ENCODE measurements at places on chromosomes 12 and 14.

GRCh38 chr14:91419451-91419850 lies 1.8 kb upstream of the CCDC88C start:
- DNase-seq: no peak

GRCh38 chr12:117330441-117331113 lies 30.8 kb downstream of the NOS1 start:
- no peak for DNase-seq

GRCh38 chr14:99821519-99822508 lies 28.6 kb downstream of the EML1 start:
- DNase-seq: peak; percentile 33

DNA sequence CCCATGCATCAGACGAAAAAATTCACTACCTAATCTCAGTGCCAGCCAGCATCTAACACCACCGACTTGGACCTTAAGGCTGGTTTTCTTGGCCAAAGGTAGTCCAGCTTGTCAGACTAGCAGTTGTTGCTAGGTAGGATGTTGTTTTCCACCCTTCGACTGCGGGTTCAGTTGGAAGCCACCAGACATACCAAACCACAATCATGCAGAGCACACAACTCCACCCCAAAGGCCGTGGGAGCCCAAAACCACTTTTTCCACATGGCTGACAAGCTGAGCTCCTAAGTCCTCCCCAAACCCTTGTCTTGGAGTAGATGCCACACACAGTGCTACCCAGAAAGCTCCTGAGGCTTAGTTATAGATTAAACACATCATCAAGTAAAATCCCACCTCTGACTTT lies 46.8 kb downstream of the LRIG3 start:
- DNase-seq: no peak

- DNase-seq: no peak
Measured at GRCh38 chr12:8702159-8702558, 4.4 kb downstream of the RIMKLB start.

DNA sequence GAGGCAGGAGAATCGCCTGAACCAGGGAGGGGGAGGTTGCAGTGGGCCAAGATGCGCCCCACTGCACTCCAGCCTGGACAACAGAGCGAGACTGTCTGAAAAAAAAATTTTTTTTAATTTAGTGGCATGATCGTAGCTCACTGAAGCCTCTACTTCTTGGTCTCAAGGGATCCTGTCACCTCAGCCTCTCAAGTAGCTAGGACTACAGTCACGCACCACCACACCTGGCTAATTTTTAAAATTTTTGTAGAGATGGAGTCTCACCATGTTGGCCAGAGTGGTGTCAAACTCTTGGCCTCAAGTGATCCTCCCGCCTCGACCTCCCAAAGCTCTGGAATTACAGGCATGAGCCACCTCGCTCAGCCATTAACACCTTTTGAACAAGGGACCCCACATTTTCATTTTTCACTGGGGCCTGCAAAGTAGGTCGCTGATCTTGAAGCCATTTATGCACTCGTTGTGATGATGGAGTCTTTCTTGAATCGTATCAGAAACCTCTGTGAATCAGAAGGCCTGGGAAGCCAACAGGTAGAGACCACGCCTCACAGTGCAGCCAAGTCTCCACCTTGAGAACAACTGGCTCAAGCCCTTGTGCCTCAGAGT lies 5.9 kb downstream of the HCAR1 start:
- DNase-seq: no peak

- DNase-seq: peak; percentile 92
Measured at GRCh38 chr12:124774462-124775167, 89.0 kb downstream of the SCARB1 start.

DNA sequence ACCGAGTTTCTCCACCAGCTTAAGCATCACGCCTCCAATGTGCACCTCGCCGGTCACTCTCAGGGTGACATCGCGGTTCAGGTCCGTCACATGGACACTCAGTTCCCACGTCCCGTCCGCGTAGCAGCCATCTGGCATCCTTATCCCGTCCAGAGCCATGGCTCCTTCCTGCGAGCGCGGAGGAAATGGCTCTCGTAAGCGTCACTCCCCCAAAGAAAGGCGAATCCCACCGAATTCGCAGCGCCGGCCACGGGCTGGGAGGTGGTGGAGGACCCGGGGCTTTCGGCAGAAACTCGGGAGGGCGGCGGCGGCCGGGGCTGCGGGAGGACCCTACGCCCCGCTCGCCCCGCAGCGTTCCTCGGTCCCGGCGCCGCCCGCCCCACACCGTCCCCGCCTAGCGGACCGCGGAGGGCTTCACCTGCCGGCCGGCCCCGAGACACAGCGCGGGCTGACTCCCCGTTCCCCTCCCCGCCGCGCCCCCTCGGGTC lies 396 bp downstream of the FERMT2 start:
- DNase-seq: peak; percentile 32

GRCh38 chr14:52042371-52043289 lies 26.2 kb downstream of the NID2 start:
- DNase-seq: no peak

GRCh38 chr12:127459687-127460086 lies 807.3 kb upstream of the TMEM132C start:
- no peak for DNase-seq

DNA sequence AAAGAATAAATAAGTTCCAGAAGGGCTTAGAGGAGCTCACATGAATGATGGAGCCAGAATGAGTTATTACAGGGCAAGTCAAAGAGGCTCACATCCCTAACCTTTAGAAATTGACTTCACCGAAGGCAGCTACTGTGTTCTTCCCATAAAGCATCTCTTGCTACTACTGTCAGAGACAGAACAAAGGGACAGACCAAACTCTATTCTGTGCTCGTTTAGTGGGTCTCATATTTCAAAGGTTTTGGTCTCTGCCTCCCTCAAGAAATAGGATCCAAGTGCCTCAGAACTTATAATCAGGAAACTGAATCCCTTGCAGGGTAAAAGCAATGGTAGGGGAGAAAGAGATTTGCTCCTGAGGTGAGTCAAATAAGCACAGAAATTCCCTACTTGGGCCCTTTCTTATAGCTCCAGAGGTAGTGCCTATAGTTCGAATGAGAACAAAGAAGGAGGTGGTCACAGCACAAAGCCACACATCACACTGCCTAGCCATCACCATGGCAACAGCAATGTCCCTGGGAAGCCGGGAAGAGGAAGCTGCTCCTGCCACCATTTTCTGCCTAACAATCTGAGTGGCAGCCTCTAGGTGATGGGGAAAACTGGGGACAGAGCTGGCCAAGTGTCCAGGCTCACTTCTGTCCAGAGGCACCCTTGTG lies 294.9 kb downstream of the FOXN3 start:
- no peak for DNase-seq

DNA sequence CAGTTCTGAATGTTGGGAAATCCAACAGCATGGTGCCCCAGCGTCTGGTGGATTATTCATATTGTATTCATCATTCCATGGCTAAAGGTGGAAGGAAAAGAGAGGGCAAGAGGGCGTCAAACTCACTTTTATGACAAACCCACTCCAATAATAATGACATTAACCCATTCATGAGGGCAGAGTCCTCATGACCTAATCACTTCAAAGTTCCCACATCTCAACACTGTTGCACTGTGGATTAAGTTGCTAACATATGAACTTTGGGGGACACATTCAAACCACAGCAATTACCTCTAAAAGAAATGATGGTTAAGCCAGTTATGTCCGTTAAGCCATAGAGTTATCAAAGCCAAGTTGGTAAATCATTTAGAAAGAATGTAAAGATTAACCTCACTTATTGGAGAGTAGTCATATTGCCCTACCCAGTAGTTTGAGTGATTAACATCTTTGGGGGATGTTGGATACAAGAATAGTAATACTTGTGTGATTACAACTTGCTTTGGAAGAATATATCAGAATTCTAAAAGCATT lies 212.4 kb upstream of the FLRT2 start:
- no peak for DNase-seq

DNA sequence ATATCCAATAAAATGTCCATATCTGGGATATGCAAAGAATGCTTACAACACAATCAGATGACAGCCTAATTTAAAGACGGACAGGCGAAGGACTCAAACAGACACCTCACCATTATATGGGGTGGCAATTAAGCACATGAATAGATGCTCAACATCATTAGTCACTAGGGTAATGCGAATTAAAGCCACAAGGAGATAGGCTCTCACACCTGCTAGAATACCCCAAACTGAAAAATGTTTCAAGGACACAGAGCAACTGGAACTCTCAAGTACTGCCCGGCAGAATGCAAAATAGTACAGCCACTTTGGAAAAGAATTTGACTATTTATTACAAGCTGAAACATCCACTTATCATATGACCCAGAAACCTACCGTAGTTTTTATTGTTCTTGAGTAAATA lies 42.9 kb downstream of the FERMT2 start:
- DNase-seq: no peak

DNA sequence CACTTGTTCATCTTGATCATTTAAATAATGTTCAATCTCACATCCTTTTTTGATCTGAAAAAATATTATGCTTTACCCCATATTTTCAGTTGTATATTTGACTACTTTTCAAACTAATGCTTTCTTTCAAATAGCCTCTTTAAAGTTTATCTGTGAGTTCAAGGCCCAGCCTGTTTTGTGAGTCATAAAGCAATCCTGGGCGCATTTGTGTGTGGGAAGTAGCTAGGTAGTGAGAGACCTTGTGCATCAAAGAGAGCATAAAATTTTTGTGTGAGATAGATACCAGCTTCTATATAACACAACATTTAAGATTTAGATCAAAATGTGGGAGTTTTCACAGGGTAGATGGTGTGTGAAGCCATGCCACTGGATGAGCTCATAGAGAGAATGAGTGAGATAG lies 405.6 kb downstream of the NAV3 start:
- DNase-seq: no peak

- no peak for DNase-seq
Measured at GRCh38 chr12:29350080-29350479, 30.9 kb downstream of the ERGIC2 start.

GRCh38 chr12:121845701-121846100 lies 13.0 kb downstream of the HPD start:
- DNase-seq: no peak

DNA sequence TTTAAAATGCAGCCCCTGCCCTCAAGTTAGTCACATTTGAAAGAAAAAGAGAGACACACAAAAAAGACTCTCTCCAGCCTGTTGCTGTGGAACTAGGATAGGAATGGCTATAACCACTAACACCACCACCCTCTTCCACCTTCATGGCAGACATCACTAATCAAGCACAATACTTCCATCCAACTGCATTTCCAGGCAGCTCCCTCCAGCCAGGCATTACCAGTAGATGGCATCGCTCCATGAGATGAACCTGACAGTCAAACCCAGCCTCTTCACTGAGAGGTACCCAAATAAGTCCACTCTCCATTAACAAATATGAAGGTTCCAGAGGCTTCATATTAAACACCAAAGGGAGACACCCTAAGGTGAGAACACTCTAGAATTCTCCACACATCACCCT lies 24.4 kb downstream of the SLC8B1 start:
- DNase-seq: peak; percentile 29

- no peak for DNase-seq
Measured at GRCh38 chr12:6996040-6996441, 22.2 kb downstream of the LPCAT3 start.

DNA sequence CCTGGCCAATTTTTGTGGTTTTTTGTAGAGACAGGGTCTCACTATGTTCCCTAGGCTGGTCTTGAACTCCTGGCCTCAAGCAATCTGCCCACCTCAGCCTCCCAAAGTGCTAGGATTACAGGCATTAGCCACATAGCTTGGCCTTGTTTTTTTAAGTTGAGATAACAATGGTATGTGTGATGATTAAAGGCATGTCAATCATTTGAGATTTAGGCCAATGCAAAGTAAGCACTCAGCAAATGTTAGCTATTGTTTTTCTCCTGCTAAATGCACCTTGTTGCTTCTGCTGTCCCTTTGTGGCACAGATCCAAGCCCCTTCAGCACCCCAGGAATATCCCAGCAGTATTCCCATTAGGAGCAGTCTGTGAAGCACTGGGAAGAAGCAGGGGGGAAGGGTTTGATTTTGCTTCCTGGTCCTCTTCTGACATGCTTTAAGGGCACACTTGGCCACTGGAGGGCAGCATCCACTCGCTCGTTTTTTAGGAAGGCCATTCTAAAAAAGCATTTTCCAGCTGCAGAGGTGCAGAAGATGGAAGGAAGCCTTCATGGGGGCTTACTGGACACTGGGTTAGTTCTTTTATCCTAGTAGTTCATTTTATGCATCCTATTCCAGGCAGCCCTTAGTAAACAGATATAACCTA lies 70.2 kb upstream of the ZFP36L1 start:
- peak; percentile 87 for DNase-seq

GRCh38 chr12:645563-646071 lies 17.6 kb downstream of the NINJ2 start:
- DNase-seq: no peak

DNA sequence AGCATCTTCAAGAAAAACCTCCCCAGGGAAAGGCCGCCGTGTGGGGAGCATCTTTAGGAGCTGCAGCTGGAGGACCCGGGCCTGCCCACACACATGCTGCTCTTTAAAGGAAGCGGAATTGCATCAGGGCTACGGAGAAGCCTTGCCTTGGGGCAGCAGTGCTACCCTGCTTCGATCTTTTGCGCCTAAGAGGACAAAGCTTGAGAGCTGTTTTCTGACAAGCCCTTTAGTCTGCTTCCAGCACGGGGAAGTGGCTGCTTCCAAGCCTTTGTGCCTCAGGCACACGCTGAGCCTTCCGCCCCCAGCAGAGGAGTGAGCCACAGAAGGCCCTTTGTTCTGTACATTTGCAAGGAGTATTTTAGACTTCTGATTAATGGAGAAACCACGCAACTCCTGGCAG lies 31.5 kb downstream of the COA8 start:
- no peak for DNase-seq

GRCh38 chr14:106619606-106620005 lies 1093.2 kb downstream of the TMEM121 start:
- DNase-seq: no peak

DNA sequence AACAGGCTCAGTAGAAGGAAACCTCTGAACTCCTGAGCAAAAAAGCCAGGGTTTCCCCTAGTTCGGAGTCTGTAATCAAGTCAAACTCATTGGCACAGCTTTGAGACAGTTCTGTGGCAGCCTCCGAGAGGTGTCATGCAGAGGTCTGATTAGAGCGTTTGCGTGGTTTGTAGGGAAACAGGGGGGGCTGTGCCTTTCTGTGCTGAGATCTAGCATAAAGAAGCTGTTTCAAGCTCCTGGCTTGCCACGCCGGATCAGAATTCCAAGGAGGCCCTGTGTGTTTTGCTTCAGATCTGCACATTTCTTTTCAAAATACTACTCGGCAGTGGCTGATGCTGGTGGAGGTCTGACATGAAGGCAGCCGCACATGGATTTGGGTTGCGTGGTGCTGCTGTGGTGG lies 1.7 kb downstream of the CABP1 start:
- DNase-seq: no peak

GRCh38 chr14:35234012-35234805 lies 58.0 kb upstream of the PSMA6 start:
- DNase-seq: no peak

DNA sequence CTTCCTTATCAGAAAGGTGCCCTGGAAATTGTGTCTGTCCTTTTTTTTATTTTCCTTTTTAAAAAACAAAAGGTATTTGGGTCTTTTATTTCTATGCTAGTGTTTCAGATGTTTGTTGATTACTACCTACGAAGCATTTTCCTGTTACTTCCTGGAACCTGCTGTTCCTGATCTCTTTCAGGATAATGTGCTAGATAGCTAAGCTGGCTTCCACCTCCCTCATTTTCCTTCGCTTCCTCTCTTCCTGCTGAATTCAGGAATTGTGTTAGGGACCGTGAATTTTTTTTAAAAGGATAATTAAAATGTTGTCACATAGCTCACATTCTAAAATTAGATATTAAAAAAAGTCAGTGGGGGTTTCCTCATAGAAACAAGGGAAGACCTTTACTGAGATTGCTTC lies 27.7 kb downstream of the TMTC2 start:
- no peak for DNase-seq

- DNase-seq: no peak
Measured at GRCh38 chr14:90384543-90384911, 12.3 kb upstream of the CALM1 start.

GRCh38 chr14:106021832-106022231 lies 495.4 kb downstream of the TMEM121 start:
- peak; percentile 57 for DNase-seq
